ENCODE measurements at places on chromosomes 11 and 22.

DNA sequence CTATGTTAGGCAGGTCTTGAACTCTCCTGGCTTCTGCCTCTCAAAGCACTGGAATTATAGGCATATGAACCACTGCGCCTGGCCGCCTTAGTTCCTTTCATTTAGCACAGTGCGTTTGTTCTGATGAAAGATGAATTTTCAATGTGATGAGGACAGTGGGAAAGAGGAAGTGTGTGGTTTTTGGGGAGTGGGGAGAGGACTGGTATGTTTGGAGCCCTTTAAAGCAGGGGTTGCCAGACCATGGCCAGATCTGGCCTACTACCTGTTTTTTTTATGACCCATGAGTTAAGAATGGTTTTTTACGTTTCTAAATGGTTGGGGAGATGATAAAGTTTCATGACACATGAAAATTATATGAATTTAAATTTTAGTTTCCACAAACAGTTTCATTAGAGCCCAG lies 12.5 kb downstream of the ATXN10 start:
- DNase-seq = no peak

- DNase-seq = peak; percentile 60
These were observed 34.6 kb upstream of the SHANK2 start for GRCh38 chr11:71286701-71287643.

- peak; percentile 83 for DNase-seq
These were observed 9.3 kb downstream of the INS start for GRCh38 chr11:2151500-2152257.

GRCh38 chr11:68940651-68941323 lies 37.1 kb downstream of the IGHMBP2 start:
- no peak for DNase-seq

- DNase-seq = no peak
These were observed 2.3 kb downstream of the SMTN start for GRCh38 chr22:31083377-31083768.

DNA sequence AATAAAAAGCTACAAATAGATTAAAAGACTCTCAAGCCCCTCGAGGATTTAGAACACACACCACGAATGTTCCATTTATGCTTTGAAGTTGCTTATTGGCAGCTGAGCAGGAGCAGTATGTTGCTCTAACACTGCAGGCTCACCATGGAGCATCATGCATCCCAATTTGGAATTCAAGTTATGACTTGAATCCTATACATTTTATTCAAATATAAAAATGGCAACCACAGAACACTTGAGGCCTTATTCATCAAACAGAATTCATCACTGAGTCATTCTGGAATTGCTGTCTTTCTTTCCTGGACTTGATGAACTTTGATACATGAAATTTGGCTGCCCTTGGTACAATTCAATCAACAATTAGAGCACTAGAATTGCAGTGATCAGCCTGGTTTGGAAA lies 24.5 kb upstream of the BLID start:
- DNase-seq = no peak

DNA sequence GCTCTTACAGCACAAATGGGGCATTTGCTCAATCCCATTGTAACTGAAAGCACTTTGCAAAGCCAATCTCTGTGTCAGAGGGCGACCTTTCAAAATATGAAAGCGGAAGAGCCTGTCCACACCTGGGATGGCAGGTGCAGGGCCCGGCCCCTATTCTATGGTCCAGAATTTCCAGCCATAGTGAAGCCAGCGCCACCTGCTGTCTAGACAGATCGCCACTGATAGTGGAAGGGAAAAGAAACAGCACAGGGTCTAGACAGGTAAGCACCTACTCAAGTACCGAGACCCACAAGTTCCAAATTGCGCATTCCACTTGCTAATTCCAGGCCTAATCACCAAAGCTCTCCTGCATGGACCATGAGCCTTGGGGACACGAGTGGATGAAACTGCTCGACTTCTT lies 141.4 kb downstream of the NTM start:
- DNase-seq = no peak

- DNase-seq = no peak
These were observed 421.0 kb downstream of the SOX6 start for GRCh38 chr11:15935373-15935772.

DNA sequence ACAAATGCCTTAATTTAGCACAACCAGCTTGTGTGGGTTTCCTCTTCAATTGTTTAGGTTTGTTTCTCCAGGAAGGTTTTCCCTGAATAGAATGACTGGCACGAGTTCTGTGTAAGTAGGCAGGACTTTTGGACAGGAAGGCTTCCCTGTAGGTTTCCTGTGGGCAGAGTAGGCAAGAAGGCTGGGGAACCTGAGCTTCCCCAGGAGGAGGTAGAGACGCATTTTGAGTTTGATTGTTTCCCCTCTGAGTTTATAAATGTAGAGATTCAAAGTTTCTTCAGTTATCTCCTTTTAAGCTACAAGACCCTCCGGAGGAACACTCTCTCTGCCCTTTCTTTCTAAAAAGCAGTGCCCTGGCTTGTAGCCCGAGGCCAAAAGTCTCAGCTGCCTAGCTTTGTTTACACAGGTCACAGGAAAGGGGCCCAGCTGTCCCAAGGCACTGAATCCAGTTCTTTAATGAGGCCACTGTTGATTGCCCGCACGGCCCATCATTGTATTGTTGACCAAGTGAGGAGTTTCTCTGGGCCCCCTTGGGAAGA lies 66.6 kb upstream of the RDX start:
- DNase-seq = peak; percentile 33

GRCh38 chr11:2836315-2837095 lies 49.1 kb downstream of the CDKN1C start:
- no peak for DNase-seq

DNA sequence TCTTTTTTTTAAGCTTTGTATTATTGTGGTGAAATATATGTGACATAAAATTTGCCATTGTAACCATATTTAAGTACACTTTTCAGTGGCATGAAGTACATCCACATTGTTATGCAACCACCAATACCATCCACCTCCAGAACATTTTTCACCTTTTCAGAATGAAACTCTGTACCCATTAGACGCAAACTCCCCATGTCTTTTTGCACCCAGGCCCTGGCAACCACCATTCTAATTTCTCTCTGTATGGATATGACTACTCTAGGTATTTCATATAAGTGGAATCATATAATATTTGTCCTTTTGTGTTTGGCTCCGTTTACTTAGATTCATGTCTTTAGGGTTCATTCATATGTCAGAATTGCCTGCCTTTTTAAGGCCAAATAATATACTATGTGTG lies 182.8 kb upstream of the TBCEL start:
- DNase-seq = no peak

GRCh38 chr22:44172370-44173108 lies 8.2 kb upstream of the PARVG start:
- no peak for DNase-seq

DNA sequence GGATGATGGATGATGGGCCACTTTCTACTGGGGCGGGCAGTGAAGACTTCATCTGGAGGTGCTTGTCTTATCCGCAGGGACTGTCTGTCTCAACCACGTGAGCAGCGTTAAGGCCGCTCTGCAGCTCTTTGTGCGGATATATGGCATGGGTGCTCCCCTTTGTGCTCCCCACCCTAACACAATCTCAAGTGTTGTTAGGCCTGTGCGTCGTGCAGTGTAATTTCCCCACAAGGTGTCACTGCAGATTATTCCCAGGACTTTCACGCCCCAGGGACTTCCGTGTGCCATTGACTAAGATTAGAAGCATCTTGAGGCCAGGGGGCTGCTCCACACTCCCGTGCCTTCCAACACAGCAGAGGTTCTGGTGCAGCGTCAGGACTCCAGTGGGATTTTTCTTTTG lies 65.3 kb downstream of the TBC1D22A start:
- DNase-seq = no peak

- no peak for DNase-seq
These were observed 3.4 kb downstream of the KMT2A start for GRCh38 chr11:118439646-118440045.

DNA sequence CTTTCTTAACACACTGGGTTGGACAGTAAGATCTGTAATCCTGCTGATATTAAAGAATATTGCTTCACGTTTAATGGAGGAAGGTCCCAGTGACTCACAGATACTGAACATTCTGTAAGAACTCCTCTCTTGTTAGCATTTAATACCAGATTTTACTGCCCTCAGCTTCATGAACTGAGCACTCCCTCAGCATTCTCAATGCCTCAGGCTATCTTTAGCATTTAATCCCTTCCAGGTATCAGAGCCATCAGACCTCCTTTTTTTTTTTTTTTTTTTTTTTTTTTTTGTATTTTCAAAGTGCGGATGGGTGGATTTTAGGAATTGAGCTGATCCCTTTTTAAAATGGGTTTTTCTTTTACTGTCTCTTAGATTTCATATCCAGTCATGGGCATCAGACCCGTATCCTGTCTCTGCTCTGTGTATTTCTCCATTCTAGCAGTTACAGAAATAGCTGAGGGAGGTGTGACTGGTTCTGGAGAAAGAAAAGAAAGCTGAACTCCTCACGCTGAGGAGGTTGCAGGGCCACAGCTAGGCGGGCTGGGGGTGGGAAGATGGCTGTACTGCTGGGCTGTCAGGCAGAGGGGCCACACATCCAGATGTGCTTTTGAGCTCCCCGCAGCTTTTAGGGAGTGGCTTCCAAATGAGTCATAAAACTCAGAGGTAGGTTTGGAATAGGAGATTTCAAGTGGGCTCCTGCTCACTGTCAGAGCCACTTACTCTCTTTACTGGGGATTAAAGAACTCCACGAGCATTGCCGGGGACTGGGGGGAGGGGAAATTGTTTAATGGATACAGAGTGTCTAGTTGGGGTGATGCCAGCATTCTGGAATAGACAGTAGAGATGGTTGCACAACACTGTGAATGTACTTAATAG lies 97.0 kb downstream of the SYT9 start:
- DNase-seq = no peak

GRCh38 chr11:1308743-1309497 lies 512 bp downstream of the TOLLIP start:
- DNase-seq = no peak

Data from HTR-8/SVneo (cell line).